ENCODE measurements at places on chromosomes 2 and 18. TPM values are rescaled to one million over a fixed set of nuclear protein-coding genes. Genes with fewer than 3 reads are reported as not detected.

Gene TTC32
- 22.8 TPM for polyA plus RNA-seq

Gene PPP1R1C
- 18.8 TPM for polyA plus RNA-seq

Gene HOXD10
- not detected for polyA plus RNA-seq

Gene NAT8
- polyA plus RNA-seq = not detected

Gene CHRND
- not detected for polyA plus RNA-seq

Gene DNER
- polyA plus RNA-seq = 4.7 TPM

Gene RAMP1
- polyA plus RNA-seq = 1.7 TPM

Gene PROKR1
- 1.1 TPM for polyA plus RNA-seq

All from GM23338 (cell line).